ENCODE measurements at places on chromosomes 11 and 22.

DNA sequence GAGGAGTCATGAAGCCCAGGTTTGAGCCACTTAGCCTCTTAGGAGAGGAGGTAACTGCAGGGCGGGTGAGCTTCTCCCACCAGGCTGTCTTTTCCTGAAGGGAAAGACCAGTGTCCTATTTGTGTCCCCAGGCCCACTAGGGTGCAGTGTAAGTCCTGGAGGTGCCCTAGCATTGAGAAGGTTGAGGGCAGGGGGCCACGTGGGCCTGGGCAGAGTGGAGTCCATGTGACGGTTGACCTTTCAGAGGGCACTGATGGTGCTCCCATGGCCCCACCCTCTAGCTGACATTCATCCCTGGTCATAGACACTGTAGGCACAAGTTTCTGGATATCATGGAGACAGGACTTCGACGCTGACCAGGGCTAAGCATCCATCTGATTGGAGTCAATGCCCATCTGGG is 44.1 kb upstream of the TP53I11 start:
- DNase-seq = no peak

GRCh38 chr11:8000390-8000789 is 13.3 kb downstream of the EIF3F start:
- no peak for DNase-seq

- no peak for DNase-seq
Observed at GRCh38 chr22:49134076-49134475, 693.6 kb downstream of the BRD1 start.

GRCh38 chr11:119935349-119935925 is 202.5 kb downstream of the TRIM29 start:
- DNase-seq = no peak

DNA sequence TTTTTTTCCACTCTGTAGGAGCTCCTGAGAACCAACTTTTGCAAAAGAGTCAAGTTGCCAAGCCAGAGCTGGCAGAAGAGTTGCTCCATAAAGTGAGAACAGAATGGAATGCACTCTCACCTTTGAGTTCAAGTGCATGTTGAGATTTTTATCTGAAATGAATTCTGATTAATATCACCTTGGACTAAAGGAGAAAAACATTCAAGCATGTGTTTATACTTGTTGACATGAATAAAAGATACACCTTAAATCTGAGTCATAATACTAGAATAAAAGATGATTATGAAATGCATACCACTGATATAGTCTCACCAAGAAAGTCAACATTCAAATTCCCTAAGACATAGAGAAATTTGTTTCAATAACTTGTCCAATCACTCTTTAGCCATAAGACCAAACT is 37.8 kb downstream of the ARL14EP start:
- DNase-seq = no peak

DNA sequence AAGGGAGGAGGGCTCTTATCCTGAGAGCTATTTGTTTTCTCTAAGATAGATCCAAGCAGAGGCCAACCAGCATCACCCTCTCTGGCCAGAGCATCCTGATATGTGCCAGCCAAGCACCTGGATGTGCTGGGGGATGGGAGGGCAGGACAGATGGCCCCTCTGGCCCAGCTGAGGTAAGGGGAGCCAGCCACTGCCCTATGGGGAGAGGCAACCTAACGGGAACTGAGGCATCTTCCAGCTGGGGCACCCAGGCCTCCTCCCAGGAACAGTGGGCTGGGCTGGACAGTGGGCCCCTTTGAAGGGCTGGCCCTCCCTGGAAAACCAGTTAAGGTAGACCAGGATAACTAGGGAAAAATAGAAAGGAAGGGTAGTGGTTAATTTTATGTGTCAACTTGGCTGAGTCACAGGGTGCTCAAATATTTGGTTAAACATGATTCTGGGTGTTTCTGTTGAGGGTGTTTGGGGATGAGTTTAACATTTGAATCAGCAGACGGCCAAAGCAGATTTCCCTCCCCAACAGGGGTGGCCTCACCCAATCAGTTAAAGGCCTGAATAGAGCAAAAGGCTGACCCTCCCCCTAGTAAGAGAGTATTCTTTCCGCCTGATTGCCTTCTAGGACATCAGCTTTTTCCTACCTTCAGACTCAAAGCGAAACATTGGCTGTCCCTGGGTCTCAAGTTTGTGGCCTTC is 595.1 kb downstream of the BUD13 start:
- DNase-seq = no peak

Measured in stromal cell of bone marrow (primary cell).